ENCODE measurements at places on chromosomes 1 and 21.
A peak's percentile ranks its signal among the peaks of the same experiment; 100 is the strongest.

DNA sequence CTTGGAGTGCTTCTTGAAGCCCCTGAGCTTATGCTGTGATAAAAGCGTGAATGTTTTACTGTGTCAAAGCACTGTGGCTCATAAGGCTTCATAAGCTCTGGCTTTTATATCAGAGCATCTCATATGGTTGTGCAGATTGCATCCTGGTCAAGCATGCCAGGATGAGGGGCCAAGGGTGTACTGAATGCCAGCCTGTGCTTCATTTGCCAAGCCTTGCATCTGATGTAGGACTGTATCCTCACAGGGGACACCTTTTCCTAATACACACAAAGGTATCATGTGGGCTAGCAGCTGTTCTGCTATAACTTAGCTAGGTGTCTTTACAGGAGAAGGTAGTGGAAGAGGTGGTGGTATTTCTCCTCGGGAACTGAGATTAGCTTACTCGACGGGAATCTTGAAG lies 134.7 kb downstream of the ST6GALNAC3 start:
- no peak for DNase-seq

GRCh38 chr1:18144916-18145647 lies 37.5 kb downstream of the IGSF21 start:
- no peak for DNase-seq

GRCh38 chr1:234925440-234926263 lies 203.0 kb downstream of the TOMM20 start:
- peak; percentile 37 for DNase-seq

GRCh38 chr1:239817801-239818200 lies 273.9 kb upstream of the FMN2 start:
- no peak for DNase-seq

DNA sequence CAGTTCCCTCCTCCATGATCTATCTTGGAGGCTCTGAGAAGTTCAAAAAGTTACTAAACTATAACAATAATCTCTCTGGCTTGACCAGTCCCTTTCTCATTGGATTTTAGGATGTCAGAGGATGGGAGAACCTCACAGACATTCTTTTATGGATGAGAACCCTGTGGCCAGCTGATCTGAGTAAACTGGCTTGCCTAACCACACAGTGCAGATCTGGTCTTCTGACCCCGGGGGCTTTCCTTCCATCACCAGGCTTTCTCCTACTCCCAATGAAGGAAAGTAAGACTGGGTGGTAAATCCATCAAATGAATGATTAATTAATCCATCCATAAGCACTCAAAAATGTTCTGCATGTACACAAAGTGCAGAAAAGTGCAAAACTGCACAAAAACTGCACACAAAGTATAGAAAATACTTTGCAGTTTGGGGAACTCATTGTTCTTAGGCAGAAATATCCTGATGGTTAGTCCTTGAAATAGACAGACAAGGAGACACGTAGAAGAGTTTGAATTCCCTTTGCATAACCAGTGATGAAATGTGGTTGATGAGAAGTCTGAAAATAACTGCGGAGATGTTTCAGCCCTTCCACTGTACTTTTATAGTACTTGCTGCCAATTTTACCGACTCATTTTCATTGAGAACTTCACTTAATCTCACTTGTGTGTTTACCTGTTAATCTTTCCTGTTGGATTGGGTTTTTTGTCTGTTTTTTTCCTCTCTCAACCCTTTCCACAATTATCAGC lies 2.5 kb upstream of the F3 start:
- DNase-seq, result no peak

DNA sequence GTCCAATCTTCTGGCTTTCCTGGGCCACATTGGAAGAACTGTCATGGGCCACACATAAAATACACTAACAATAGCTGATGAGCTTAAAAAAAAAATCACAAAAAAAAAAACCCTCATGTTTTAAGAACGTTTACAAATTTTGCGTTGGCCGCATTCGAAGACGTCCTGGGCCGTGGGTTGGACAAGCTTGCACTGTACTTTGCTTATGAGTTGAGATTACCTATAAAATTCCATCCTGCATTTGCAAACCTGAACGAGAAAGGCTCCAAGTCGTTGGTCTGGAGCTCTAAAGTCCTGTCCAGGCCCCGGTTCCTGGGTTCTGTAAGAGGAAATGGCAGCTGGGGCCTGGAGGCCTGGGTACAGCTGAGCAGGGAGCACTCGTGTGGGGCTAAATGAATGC lies 51.4 kb downstream of the KIAA1614 start:
- no peak for DNase-seq
